ENCODE measurements at places on chromosomes 5 and 9.

DNA sequence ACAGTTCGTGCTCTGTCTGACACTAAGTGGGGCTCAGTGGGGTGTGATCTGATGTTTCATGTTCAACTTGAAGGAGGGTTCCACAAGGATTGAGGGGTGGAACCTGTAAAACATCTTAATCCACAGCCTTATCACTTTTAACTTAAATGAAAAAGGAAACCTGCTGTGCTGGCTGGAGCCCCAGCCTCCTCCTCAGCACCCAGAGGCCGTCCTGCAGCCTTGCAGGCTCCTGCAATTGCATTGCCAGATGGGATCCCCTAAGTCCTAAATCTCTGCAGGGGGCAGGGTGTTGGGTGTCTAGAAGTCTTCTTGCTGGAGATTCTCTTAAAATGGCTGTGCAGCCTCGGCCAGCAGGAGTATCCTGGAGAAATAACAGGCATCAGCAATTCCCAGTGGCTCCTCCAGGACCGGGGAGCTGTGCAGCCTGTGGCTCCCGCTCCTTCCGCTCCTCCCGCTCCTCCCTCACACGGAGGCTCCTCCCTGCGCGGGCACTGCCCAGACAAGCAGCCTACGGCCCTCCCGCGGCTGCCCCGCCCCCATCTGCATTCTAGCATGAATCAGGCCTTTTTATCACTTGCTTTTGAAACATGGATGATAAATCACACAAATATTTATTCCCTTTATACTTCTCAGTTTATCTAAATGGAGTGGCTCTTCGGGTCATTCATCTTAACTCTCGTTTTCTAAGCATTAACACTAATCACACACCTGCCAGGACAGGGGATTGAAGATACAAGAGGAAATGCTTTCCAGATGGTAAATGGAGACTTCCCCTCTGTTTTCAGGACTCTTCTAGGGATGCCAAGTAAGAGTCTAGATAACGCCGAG, 131.0 kb downstream of the ADAMTS16 start:
- no peak for DNase-seq

GRCh38 chr9:135296735-135297455, 182.7 kb upstream of the PPP1R26 start:
- DNase-seq, result no peak

- no peak for DNase-seq
Measured at GRCh38 chr5:143828710-143829109, 16.7 kb downstream of the HMHB1 start.

DNA sequence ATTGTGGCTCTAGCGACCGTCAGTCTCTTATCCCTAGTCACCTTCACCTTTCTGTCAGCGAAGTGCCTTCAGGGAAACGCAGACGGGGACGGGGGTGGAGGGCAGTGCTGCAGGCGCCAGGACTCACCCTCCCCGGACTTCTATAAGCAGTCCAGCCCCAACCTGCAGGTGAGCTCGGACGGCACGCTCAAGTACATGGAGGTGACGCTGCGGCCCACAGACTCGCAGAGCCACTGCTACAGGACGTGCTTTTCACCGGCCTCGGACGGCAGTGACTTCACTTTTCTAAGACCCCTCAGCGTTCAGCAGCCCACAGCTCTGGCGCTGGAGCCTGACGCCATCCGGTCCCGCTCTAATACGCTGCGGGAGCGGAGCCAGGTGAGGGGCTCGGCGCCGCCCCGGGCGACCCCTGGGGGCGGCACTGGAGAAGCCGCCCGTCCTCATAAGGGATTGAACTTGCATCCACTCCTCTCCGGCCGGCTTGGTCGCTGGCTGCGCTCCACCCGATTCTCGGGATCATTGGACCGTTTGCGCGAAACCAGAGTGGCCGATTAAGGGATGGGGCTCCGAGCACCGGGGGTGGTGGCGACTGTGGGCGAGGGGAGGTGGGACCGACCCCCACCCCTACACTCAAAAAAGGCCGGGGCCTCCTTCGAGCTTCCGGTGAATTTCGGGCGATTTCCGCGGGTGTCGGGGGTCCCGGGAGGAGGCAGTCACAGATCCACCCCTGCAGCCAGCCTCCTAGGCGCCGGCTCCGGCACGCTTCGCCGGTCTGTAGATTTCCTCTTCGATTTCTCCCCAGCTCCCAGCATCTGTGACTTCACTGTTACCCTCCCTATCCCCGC, 2.7 kb downstream of the PCDHGC5 start:
- DNase-seq, result no peak

- DNase-seq, result no peak
Measured at GRCh38 chr5:135890867-135891266, 4.8 kb downstream of the IL9 start.

DNA sequence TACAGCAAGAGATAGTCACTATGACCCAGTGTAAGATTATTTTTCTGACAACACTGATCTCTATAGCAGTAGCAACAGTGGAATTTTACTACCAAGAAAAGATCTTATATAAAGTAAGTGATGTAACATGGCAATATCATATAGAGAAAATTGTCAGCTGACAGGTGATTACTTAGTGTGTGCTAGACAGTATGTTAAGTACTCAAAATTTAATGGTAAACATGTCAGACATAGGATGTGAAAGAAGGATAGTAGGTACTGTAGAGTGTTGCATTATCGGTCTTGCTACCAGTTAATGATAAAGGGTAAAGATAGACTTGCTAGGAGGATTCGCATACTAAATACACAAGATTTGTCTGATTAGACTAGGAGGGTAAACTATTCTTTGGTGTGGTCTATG, 247.4 kb downstream of the CYLC2 start:
- DNase-seq, result no peak

GRCh38 chr5:67341478-67341877, 144.9 kb upstream of the CD180 start:
- no peak for DNase-seq

GRCh38 chr5:88785746-88786565, 97.0 kb downstream of the MEF2C start:
- DNase-seq, result no peak

DNA sequence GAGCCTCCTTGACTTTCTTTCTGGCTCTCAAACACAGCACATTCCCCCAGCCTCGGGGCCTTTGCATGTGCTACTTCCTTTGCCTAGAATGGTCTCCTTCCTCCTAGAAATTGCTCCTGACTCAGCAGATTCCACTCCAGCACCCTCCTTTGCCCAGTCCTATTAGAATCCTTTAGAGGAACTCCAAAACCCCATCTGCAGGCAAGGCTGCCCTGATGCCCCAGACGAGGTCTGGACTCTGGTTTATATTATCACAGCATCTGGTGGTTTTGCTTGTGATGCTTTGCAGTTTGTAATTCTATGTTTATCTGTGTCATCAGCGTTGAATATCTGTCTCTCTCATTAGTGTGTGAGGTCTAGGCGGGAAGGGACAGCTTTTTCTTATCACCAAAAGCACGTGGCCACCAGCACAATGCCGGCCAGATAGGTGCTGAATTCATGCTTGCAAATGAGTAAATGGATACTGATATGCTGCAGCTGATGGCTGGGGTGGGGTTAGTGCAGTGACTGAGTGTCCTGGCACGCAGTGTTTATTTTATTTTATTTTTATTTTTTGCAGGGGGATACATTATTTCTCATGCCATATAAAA, 30.0 kb upstream of the ANKH start:
- DNase-seq, result no peak

GRCh38 chr5:50963971-50964745, 297.7 kb downstream of the PARP8 start:
- no peak for DNase-seq

GRCh38 chr9:105973951-105974351, 279.6 kb downstream of the TMEM38B start:
- DNase-seq, result no peak

DNA sequence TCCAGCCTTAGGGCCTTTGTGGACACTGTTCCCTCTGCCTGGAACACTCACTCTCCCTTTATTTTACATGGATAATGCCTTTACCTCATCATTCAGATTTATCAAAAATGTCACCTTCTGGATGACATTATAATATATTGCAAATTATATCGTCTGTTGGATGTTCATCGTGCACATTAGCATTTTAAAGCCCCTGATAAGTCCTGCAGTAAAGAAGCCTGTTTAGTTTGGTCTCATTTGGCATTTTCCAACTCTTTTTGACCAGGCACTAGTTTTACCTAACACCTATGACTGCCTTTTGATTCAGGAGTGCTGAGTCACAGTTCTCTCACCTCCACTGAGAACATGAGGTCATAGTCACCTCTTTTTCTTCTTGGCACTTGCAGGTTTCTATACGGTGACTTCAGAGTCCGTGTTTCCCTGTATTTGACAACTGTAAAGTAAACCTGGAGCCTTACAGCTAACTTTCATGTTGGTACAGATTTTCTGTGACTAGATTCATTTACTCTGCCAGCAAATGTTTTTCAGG, 57.7 kb upstream of the STC2 start:
- DNase-seq, result no peak

GRCh38 chr9:106419829-106420228, 443.1 kb upstream of the ZNF462 start:
- no peak for DNase-seq

- DNase-seq, result no peak
Measured at GRCh38 chr5:117299936-117300328, 725.3 kb upstream of the SEMA6A start.

- no peak for DNase-seq
Measured at GRCh38 chr5:34803974-34804732, 34.8 kb upstream of the TTC23L start.

DNA sequence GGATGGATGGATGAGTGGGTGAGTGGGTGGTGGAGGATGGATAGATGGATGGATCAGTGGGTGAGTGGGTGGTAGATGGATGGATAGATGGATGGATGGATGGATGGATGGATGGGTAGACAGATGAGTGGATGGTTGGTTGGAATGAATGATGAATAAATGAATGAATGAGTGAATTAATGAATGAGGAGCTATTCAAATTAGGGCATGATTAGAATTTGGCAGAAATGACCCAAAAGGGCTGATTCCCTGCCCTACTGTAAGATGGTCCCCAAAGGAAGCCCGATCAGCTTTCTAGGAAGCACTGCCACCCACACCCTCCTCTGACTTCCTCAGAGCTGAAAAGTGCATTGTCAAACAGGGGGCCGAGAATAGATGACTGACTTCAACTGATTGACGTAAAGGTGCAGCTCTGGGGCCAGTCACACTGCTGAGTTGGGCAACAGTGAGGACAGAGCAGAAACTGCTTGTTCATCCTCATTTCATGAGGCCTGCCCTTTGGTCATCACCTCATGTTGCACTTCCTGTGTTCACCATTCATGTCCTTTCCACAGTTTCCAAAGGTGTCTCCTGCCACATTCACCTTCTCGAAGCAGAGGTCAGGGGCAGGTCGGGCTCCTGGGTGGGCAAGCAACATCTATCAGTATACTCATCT, 34.3 kb downstream of the NIPAL4 start:
- DNase-seq, result no peak

- DNase-seq, result no peak
Measured at GRCh38 chr5:1736889-1737711, 62.5 kb downstream of the MRPL36 start.

DNA sequence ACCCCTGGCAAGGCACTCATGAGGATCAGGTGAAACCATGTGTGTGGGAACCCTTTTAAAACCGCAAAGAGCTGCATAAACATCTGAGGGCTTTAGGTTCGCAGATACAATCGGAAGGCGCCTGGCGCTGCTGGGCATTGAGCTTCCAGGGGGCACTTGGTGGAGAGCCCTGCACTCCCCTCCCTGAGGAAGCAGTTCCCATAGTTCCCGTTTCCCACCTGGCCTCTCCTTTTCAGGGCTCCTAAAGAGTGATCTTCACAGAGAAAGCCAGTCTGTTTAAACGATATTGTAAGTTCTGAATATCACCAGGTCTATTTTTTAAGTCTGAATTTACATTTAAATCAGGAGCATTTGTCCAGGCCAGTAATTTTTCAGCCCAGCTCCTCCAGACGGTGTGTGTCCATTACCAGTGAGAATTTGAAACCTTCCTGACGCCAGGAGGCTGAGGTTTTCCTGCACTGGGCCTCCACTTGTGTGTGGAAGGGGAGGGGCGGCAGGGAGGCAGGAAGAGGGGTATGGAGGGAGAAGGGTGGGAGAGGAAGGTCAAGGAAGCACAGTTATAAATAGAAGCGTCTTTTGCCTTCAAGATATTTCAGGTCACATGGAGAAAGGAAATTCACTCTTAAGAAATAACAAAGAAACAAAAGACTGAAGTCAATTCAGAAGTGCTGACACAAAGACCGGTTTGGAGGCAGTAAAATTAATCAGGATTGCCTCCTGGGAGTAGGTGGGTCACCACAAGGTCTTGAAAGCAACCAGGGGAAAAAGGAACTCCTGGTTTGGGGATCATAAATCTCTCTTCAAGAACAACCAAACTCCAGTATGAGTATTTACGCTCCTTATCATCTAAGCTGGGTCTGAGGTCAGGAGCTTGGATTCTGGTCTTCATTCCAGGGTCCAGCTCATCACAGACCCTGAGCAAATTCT, 14.3 kb upstream of the MGAT1 start:
- no peak for DNase-seq

GRCh38 chr5:134447815-134448520, 36.3 kb upstream of the CDKN2AIPNL start:
- no peak for DNase-seq

- DNase-seq, result no peak
Measured at GRCh38 chr9:129291041-129291501, 113.0 kb upstream of the IER5L start.

- DNase-seq, result no peak
Measured at GRCh38 chr5:65548281-65548680, 14.7 kb downstream of the CENPK start.

DNA sequence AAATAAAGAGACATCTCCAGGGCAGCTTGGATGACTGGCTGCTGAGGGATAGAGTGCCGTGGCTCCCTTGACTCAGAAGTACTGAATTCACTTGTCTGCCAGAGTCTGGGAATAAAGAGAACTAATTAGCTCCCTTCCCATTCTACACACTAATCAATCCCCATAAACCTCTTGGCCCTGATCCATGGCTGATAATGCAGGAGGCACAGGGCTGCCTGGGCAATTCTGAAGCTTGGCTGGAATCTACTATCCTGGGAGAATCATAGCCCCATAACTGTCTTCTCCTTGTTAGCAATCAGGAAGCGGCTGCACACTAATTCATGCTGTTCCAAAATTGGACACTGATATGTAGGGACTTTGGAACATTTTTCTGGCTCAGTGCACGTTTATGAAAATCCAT, 197.7 kb downstream of the PTTG1 start:
- no peak for DNase-seq

- DNase-seq, result no peak
Measured at GRCh38 chr5:165029099-165029870, 1523.9 kb downstream of the MAT2B start.

- DNase-seq, result no peak
Measured at GRCh38 chr5:76695346-76695745, 20.6 kb upstream of the F2R start.

DNA sequence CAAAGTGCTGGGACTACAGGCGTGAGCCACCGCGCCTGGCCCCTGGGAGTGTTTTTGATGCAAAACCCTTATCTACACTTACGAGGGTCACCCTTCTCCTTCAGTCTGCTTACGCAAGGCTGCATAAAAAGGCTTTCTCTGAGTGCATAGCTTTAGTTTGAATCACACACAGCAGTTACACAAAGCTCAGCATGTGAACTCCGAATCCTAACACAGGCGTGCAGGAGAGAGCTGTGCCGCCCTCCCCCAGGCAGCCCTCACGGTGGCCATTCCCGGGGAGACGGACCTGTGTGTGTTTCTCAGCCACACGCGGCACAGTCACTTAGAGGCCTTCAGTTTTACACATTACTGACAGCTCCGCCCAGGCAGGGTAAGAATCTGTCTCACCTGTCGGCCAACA, 26.7 kb downstream of the EXD3 start:
- no peak for DNase-seq

GRCh38 chr9:93253633-93254032, 69.7 kb downstream of the WNK2 start:
- no peak for DNase-seq

All from stimulated activated CD8-positive, alpha-beta memory T cell treated with anti-CD3 and anti-CD28 coated beads, Interleukin-4, amount 100 ng/mL, for 1 hour (primary cell).